MG63 (cell line): ENCODE measurements at places on chromosomes 5 and 9.

- DNase-seq = no peak
Observed at GRCh38 chr5:540906-541538, 16.8 kb upstream of the SLC9A3 start.

DNA sequence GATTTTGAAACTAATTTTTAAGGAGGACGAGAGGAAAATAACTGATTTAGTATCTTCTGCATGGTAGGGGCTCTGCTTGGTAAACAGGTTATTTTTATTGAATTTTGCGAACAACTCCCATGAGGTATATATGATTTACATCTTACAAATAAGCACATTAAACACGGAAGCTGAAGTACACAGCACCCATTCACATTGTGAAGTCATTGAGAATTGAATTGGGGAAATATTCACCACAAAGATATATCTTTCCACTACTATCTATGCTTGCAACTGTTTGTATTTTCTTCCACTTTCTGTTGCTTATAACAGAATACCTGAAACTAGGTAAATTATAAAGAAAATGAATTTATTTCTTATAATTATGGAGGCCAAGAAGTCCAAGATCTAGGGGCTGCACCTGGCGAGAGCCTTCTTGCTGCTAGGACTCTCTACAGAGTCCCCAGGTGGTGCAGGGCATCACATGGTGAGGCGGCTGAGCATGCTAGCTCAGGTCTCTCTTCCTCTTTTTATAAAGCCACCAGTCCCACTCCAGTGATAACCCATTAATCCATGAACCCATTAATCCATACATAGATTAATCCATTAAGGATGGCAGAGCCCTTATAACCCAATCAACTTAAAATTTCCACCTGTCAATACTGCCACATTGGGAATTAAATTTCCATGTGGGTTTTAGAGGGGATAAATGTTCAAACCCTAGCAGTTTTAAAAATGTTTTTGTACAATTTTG is 79.0 kb upstream of the ZNF608 start:
- no peak for DNase-seq

- DNase-seq = no peak
Observed at GRCh38 chr9:96491079-96491879, 41.3 kb downstream of the HABP4 start.

DNA sequence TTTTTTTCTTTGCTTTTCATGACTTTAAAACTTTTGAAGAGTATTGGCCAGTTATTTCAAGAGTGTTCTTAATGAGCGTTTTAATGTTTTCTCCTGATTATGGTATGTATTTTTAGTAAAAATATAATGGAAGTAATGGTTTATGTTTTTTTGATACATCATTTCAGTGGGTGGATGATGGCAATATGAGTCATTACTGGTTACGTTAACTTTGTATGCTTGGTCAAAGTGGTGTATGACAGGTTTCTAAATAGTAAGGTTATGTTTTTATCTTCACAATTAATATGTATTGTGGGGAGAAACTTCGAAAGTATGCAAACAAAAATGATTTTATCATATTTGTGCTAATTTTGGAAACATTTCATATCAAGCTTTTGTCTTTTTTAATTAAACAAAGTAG is 176.7 kb upstream of the PRDM9 start:
- no peak for DNase-seq

DNA sequence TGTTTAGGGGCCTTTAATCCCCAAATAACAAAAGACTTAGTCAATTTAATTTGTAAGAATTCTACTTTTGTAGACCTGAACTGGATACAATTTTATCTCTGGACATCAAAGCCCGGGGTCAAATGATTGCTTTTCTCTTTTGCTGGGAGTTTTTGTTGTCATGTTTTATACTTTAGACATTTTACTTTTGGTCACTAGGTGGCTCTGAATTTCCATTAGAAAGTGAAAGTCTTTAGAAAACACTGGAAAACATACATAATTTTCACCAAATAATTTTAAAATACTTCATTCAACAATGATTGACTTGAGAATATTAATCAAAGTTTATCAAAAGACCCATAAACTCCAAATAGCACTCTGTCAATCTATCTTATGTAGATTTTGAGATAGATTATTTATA is 2.8 kb upstream of the PCA3 start:
- no peak for DNase-seq

DNA sequence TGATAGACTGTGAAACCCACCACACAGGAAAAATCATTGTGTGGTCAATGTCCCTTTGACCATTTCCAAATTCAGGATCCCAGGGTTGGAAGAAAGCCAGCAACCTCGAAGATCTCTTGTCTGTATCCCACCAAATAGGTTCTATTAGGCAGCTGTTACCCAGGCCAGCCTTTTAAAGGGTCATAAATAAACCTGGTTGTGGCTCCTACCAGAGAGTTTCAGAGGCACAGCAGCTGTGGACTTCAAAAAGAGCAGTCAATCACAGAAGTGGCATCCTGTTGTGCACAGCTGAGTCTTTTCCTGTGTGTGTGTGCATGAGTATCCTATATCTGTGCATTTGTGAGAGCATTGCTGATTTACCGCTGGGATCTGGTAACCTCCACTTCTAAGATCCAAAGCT is 23.7 kb upstream of the OR2S2 start:
- no peak for DNase-seq

DNA sequence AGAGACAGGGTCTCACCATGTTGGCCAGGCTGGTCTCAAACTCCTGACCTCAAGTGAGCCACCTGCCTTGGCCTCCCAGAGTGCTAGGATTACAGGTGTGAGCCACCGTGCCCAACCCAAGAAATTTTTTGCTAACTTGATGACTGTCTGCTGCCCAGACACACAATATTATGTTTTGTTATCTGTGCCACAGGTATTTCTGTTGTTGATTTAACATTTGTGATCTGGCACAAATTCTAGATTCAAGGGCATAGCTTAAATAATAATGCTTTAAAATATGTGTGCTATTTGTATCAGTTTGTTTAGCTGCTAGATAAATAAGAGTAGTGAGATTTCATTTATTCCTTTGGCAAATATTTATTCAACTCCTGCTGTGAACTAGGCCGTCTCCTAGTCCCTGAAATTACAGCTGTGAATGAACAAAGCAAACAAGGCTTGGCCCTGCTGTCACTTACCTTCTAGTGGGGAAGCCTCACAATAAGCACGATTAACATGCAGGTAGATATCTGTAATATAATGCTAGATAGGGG is 35.3 kb downstream of the GAPVD1 start:
- DNase-seq = no peak

- no peak for DNase-seq
Observed at GRCh38 chr5:116799401-116799800, 224.8 kb upstream of the SEMA6A start.

DNA sequence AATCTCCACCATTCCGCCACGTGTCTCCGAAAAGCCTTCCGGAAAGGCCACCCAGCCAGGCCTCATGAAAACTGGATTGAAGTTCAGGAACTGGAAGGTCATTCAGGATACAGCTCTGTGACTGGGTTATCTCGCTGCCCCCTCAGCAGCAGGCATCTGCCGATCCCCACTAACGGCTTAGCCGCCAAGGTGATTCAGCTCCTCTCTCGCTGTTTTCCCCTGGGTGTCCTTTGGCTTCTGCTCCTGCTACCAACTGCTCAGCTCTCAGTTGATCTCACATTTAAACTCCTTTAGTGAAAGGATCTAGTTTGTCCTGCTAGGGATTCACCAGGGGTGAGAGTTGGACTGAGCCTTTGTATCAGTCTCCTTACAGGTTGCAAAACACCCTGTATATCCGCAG is 2.2 kb upstream of the GDNF start:
- no peak for DNase-seq

DNA sequence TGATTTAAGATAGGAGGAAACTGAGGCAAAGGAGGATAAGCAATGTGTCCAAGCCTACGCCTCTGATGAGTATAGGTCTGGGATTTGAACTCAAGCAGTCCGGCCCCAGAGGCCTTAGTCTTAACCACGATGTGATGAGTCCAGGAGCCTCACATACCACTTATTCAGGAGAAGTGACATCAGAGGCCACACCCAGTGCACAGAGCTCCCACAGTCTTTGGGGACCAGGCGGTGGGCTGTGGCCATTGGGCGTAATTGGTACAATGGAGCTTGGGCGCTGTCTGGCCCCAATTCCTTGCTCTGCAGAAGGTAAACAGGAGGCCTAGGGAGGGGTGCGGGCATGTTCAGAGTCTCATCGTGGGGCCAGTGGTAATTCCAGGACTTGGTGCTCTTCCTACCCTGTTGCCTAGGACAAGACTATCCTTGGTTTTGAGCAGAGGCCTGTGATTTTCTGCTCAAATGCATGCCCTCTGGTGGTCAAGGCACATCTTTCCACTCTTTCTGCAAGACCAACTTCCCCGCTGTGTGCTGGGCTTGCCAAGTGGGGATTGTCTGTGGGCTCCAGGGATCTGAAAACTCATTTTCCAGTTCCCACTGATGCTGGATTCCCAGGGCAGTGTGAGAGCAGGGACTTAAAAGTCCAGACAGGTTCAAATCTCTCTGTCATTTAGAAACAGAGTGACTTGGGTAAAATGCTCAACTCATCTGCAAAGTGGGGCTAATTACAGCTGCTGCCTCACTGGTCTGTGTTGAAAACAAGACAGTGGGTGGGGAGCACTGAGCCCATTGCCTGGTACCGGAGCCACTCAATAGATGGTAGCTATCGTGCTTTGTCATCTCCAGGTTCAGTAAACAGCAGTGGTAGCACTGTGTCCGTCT is 15.8 kb downstream of the NDST1 start:
- peak; percentile 66 for DNase-seq

DNA sequence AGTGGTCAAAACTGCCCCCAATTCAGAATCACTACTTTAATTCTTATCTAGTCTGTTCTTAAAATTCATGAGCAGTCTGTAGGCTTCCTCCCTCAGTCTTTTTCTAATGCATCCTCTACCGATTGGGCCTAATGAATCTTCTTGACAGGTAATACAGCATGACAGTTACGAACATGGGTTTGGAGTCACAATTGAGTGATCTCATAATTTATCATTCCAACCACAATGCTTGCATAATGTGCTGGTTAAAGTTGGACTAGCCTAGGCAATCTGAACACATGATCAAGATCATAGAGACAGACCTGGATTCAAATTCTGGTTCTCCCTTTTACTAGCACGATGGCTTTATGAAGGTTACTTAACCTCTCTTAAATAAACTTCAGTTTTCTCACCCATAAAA is 33.1 kb upstream of the SETD9 start:
- no peak for DNase-seq

DNA sequence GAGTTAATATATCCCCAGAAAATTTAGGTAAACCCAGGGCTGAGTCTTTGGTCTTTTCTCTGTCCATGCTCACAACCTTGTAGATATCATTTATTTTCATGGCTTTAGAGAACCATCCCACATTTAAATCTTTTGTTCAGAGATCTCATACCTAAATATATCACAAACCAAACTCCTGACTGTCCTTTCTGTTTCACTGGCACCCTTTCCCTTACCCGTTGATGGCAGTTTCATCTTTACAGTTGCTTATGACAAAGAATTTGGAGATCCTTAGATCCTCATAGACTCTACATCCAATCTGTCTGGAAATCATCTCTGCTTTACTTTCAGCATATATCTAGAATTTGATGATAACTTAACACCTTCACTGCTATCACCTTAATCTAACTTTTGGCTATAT is 19.2 kb downstream of the RNF180 start:
- DNase-seq = no peak

GRCh38 chr5:123119334-123119986 is 30.4 kb downstream of the PRDM6 start:
- peak; percentile 28 for DNase-seq
